Activated naive CD8-positive, alpha-beta T cell treated with anti-CD3 and anti-CD28 coated beads for 36 hours (primary cell): ENCODE measurements at places on chromosomes 11 and 22.

DNA sequence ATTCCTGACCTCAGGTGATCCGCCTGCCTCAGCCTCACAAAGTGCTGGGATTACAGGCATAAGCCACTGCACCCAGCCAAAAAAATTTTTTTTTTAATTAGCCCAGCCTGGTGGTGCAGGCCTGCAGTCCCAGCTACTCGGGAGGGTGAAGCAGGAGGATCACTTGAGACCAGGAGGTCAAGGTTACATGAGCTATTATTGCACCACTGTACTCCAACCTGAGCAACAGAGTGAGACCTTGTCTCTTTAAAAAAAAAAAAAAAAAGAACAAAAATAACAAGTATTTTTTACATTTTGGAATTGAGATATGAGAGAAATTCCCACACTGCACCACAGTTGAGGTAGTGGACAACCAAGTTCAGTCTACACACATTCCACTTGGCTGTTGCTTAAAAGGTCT is 13.6 kb upstream of the L3MBTL2 start:
- no peaks in the 10 kb centered on the region for H3K36me3 ChIP-seq
- no peaks in the 10 kb centered on the region for H3K27me3 ChIP-seq
- no peak overlapping the region for H3K27ac ChIP-seq
- H3K4me1 ChIP-seq = no peaks in the 10 kb centered on the region

GRCh38 chr11:78414321-78415051 is 3.1 kb downstream of the GAB2 start:
- DNase-seq = no peak
- no peak overlapping the region for H3K4me3 ChIP-seq
- no peak overlapping the region for H3K27ac ChIP-seq
- H3K4me1 ChIP-seq = peaks cover 16% of the 10 kb centered on the region
- peaks cover 2% of the 10 kb centered on the region for H3K36me3 ChIP-seq

GRCh38 chr11:111582881-111583280 is 19.4 kb upstream of the SIK2 start:
- H3K4me1 ChIP-seq = peaks cover 5% of the 10 kb centered on the region
- DNase-seq = no peak
- no peaks in the 10 kb centered on the region for H3K36me3 ChIP-seq
- H3K4me3 ChIP-seq = no peak overlapping the region
- H3K27ac ChIP-seq = no peak overlapping the region
- H3K27me3 ChIP-seq = no peaks in the 10 kb centered on the region

GRCh38 chr11:29271616-29272015 is 745.2 kb downstream of the KCNA4 start:
- H3K4me3 ChIP-seq = no peak overlapping the region
- no peaks in the 10 kb centered on the region for H3K4me1 ChIP-seq
- no peaks in the 10 kb centered on the region for H3K27me3 ChIP-seq
- H3K36me3 ChIP-seq = no peaks in the 10 kb centered on the region

GRCh38 chr11:16969010-16969999 is 44.9 kb downstream of the PLEKHA7 start:
- no peaks in the 10 kb centered on the region for H3K36me3 ChIP-seq
- peaks cover 18% of the 10 kb centered on the region for H3K4me1 ChIP-seq
- H3K4me3 ChIP-seq = peak overlapping the region; percentile 4
- H3K27ac ChIP-seq = peak overlapping the region; percentile 54

DNA sequence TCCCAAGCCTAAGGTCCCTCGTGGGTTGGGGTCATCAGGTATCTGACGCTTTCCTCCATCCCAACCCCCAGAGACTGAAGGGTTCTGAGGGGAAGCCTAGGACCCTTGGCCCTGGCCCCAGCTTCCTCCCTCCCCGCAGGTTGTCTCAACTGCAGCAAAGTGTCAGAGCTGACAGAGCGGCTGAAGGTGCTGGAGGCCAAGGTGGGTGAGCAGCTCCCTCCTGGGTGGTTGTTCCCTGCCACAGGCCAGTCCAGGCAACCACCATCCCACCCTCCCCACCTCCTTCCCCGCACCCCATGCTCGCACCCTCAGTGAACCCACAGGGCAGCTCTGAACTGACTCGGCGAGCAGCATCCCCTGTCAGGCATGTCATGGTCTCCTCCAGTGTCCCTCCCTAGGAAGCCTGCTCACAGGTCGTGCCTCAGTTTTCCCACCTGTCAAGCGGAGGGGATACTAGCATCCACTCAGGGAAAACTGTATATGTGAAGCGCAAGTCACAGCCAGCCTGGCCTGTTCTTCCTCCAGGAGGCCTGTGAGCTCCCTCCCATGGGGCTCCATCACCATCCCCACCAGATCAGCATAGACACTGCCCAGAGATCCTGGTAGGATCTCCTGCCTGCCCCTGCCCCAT is 20.8 kb downstream of the EMID1 start:
- no peak for DNase-seq
- no peaks in the 10 kb centered on the region for H3K27me3 ChIP-seq
- no peaks in the 10 kb centered on the region for H3K4me1 ChIP-seq

- H3K27ac ChIP-seq = no peak overlapping the region
- H3K36me3 ChIP-seq = no peaks in the 10 kb centered on the region
- no peak for DNase-seq
- no peak overlapping the region for H3K4me3 ChIP-seq
- no peaks in the 10 kb centered on the region for H3K27me3 ChIP-seq
Observed at GRCh38 chr11:45518141-45518832, 147.1 kb downstream of the CHST1 start.
